H1 (cell line): ENCODE measurements at places on chromosomes 3 and 15.
A peak's percentile ranks its signal among the peaks of the same experiment; 100 is the strongest.

DNA sequence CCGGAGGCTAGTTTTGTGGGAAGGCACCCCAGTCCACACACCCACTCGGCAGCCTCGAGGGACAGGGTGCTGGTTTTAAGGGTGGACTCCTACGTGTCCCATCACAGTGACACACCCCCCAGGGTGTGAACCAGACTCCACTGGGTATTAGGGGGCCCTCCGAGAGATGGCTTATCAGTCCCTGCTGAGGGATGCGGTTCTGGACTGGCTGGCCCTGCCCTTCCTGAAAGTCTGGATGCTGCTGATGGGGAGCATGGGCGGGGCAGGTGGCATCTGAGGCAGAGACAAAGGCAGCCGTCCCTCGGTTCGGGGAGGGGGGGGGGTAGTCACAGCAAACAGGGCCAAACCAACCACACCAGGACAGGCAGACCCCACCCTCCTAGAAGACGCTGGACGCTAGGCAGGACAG is 939 bp upstream of the ULK3 start:
- DNase-seq, result no peak

GRCh38 chr3:184716622-184717398 is 4.9 kb upstream of the MAGEF1 start:
- DNase-seq, result peak; percentile 60

- no peak for DNase-seq
These were observed 329.9 kb upstream of the TPRG1 start for GRCh38 chr3:188841906-188842305.

- no peak for DNase-seq
These were observed 40.5 kb upstream of the HES1 start for GRCh38 chr3:194095464-194095863.

- DNase-seq, result no peak
These were observed 83.8 kb downstream of the EDEM1 start for GRCh38 chr3:5271372-5271683.

DNA sequence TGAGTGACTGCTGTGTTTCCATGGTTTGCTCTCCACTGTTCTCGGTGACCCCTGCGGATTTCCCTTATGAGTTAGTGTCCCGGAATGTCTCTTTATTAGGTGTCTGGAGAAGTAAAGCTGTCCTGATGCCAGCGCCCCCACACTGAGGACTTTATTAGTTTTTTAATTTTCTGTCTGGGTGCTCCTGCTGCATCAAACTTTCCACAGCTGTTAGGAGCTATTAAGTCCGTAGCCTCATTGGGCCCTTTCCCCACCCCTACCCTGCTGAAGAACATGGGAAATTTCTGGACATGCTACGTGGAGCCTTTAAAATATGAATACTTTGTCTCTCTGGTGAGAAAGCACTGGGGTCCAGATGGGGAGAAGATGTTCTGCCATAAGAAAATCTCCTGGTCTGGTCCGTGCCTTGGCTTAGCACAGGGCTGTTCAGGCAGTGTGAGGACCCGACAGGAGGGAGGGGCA is 161.7 kb upstream of the HES1 start:
- DNase-seq, result no peak

- no peak for DNase-seq
These were observed 17.3 kb downstream of the CD200 start for GRCh38 chr3:112350018-112350810.

- no peak for DNase-seq
These were observed 171.7 kb downstream of the ABHD5 start for GRCh38 chr3:43862470-43862869.

DNA sequence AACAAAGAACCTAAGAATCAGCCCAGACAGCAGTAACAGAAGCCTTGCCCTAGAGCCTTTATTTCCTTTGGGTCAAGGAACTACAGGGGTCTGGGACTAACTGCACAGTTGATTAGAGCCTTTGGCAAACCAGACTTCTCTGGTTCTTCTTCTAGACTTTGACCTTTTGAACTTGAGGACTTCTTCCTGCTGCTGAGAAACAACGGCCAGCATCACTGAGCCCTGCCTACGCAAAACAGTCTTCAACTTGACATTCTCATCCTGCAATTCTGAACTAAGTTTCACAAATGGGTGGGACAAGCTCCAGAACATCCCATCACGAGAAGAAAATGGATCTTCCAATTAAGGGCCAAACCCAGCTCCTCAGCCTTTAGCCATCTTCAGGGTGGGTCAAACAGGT is 31.4 kb downstream of the CMTM6 start:
- no peak for DNase-seq

DNA sequence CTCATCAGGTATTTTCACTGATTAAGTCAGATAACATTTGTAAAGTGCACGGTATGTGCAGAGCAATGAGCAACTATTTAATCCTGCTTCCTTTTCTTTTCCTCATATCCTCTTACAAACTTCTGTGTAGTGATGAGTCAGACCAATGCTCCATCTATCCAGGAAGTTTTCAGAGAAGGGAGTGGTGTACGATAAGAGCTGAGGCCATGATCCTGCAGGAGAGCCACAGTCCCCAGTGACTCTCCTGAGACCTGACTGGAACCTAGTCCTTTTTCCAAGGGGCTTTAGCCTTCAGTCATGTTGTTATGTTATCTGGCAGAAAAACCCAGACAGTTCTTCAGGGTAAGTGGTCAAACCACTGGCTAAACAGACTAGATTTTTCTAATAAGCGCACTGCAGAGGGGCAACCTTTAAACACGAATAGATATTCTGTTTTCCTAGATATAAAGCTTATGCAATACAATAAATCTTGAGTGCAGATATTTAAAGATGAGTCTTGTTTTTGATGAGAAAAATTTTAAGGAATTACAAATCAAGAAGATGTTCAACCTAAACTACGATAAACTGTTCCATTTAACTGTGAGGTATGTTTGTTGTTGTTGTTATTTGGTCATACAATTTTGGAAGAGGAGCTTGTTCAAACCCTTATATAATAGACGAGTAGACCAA is 110.5 kb upstream of the RAP2B start:
- no peak for DNase-seq

- no peak for DNase-seq
These were observed 376.3 kb downstream of the PDCD6IP start for GRCh38 chr3:34174740-34175139.

DNA sequence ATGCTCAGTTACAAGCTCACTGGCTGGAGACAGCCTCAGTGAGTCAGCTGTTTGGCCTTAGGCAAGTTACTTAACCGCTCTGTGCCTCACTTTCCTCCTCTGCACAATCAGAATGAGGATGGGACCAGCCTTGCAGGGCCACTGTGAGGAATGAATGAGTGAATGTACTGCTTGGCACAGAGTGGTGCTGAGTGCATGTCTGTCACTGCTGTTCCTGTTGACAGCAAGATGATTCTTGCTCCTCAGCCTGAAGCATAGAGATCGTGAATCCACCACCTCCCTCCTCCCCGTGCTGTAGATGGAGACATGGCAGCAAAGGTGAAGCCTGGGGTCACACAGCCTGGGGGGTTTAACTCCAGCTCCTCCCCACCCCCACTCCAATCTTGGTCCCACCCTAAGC is 14.6 kb upstream of the GRIP2 start:
- no peak for DNase-seq
